ENCODE measurements at places on chromosomes 3 and 15.

DNA sequence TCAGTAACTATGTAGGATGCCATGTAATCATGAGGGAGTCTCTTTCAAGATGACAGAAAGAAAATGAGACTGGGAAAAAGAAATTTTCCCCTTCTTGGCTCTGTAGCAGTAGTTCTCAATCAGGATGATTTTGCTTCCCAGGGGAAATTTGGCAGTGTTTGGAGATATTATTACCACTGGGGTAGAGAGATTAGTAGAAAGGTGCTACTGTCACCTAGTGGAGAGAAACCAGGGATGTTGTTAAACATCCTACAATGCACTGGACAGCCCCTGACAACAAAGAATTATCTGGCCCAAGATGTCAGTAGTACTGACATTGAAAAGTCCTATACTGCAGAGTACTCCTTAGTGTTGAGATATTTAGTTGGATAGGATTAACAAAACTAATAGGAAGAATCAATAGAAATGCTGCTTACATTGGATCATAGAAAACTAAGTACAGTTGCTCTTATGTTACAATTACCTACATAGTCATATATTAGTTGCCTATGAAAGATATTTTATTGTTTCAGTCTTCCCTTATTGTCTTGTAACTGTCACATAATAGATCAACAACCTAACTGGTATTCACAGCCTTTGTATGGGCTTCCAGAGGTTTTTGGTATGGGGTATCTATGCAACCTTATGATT lies 433.3 kb downstream of the RAP2B start:
- no peak for DNase-seq

DNA sequence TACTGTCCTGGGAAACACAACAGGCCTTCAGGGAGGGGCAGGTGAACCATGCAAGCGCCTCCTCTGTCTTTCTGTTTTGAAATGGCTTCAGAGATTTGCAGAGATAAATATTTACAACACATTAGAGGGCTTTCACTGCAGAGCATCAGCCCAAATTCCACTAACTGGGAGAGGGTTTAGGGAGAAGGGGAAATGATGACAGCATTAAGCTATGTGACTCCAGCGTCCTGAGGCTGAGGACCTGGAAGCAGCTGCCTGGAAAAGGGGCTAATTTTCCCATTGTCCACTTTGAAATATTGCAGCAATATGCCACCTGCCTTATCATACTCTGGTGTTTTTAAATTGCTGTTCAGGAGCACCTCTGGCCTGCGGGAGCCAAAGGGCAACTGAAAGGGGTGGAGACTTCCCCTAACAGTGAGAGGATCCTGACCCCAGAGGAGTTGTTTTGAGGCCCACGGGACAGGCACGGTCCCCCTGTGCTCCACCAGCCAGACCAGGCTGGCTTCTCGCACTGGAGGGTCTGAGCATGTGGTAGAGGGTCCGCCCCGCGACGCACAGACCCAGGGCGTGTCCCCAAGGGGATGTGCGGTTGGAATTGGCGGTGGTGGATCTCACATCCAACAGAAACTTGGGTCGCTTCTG lies 110.6 kb downstream of the XXYLT1 start:
- no peak for DNase-seq

DNA sequence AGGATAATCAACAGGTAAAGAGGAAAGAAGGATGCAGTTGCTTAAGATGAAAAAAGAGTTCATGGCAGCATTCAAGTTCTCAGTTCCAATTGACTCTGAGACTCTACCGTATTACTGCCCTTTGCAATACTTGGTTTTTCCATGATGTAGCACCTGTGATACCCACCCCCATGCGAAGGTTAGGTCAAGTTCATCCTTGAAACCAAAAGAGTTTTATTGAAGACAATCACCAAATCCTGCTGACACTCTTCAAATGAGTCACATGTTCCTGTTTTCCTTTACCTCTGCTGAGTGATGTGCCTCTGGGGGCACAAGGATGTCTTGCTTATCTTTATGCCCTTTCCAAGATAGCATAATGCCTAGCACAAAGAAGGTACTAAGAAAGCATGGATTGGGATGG lies 111.3 kb upstream of the SLC7A14 start:
- DNase-seq, result no peak

- DNase-seq, result no peak
These were observed at the start of gene LRRC31 for GRCh38 chr3:169869484-169870220. TSS of gene LRRC31 (minus strand) at chr3:169869935. CDS start at chr3:169869807, 128 bp downstream.

Data from CD4-positive, alpha-beta T cell treated with Interleukin-6 for 4 hours (primary cell).